ENCODE measurements at places on chromosomes 3 and 15.

- DNase-seq, result no peak
Observed at GRCh38 chr15:100572362-100572983, 29.5 kb downstream of the LINS1 start.

- DNase-seq, result no peak
Observed at GRCh38 chr3:8581373-8581772, 63.2 kb downstream of the SSUH2 start.

GRCh38 chr3:108394563-108394962 is 98.2 kb downstream of the HHLA2 start:
- no peak for DNase-seq

GRCh38 chr3:10599444-10599843 is 94.1 kb upstream of the ATP2B2 start:
- no peak for DNase-seq

- DNase-seq, result no peak
Observed at GRCh38 chr15:81740416-81740815, 305.4 kb downstream of the MEX3B start.
